ENCODE measurements at places on chromosomes 2 and 18.

- DNase-seq: no peak
Measured at GRCh38 chr2:200422071-200422470, 87.8 kb downstream of the KCTD18 start.

DNA sequence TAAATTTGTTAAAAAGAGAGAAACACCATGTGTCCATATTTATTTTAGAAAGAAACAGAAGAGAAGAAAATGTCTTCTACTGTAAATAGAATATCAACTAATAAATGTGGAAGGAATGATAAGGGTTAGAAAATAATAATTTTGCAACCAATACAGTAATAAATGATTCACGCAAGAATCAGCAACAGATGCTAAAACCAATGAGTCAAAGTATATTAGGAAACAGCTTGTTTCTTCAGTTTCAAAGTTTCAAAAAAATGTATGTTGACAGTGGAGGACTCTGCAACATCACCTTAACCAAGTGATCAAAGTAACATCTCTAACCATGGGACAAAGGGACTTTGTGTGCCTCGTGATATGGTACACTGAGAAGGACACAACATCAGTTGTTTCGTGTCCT lies 147.0 kb downstream of the TWIST2 start:
- no peak for DNase-seq

DNA sequence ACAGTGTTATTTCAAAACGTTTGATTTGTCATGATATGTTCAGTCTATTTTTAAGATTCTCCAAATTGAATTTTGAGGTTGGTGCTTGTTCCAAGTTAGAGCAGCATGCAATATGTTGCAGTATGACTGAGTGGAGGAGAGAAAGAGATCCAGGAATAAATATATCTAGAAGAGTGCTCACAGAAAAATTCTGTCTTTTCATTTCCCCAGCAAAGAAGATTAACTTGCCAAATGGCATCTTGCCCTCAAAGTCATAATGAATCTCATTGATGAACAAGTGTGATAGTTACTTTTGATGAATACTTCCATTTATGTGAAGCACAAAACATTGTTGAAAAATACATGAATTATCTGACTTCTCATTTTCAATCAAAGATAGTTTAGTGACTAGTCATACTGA lies 95.9 kb downstream of the KCNJ3 start:
- DNase-seq: no peak

DNA sequence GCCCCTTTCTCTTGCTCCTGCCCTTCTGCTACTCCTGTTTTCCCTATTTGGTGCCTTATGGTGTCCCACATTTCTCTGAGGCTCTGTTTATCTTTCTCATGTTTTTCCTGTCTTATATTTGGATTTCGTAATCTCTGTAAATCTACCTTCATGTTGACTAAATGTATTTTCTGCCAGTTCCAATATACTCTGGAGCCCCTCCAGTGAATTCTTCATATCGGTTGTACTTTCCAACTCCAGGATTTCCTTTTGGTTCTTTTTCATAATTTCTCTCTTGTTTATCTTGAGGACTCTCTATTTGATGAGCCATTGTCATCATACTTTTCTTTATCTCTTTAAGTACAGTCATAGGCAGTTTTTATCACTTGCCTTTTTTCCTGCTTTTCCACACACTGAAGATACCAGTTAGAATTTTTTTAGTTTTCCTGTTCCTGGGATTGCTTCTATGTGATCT lies 19.1 kb downstream of the SCLY start:
- no peak for DNase-seq

- no peak for DNase-seq
Measured at GRCh38 chr2:61722318-61722717, 131.5 kb downstream of the FAM161A start.

DNA sequence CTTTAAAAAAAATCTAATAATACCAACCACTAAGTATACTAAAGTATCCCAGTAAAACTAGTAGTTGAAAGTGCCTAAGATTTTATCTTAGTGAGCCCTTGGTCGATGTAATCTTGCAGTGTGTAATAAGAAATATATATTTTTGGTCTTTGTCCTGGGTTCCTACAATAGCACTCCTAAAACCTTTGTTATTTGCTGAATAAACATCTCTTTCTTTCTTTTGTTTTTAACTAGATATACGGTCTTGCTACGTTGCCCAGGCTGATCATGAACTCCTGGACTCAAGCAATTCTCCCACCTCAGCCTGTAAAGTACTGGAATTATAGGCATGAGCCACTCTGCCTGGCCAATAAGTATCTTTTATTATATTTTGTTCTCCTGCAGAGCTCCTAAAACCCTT lies 2.4 kb upstream of the TP53I3 start:
- DNase-seq: no peak

DNA sequence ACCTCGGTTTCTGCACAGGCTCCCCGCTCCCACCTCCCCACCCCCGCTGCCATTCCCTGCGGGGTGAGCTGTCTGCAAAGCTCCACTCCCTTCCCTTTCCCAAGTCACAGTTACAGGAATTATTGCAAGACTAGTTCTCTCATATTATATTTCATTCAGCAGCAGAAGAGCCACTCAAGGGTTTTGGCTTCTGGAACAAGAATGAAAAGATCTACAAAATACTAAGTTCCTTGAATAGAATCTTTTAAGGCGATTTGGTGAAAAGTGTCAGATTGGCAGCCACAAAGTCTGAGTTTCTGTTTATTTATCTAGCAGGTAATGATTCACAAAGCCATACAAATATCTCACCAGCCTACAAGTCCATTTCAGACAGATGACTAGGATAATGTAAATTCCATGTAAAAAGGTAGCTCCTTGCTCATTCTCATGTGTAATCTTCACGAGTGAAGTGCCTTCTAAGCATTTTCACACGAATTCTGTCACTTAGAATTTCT lies 221.9 kb upstream of the RBBP8 start:
- DNase-seq: no peak

- no peak for DNase-seq
Measured at GRCh38 chr2:132415915-132416722, 486 bp upstream of the GPR39 start.

DNA sequence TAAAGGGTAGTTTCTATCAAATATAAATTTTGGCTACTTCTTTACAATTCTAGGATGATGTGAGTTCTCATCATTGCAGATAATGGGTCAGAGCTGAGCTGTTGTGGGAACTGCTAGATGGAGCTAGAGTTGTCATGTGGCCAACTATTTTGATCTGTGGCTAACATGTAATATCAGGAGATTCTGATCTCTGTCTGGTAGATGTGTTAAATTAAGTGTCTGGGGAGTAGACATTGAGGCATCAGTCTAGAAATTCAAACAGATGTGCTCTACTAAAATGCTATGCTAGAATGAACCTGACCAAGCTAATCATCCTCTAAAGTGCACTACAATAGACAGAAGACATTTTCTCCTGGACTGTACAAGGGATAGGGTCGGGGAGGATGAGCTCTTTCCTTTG lies 30.3 kb upstream of the DARS1 start:
- no peak for DNase-seq

DNA sequence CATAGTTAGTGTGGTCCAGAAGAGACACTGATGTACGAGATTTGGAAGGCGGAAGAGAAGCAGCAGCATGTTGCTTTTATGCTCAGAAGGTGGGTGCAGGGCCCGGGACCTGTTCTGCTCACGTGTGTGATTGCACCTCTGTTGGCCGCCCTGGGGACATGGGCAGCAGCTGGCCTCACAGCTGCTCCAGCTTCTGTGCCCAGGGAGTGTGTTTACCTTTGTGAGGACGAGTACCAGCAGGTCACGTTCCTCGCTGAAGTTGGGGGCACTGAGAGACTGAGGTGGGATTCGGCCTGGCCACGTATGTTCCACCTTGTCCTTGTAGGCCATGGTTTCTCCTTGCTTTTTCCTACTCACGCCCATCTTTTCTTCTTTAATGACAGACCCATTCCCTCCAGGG lies 86.3 kb downstream of the PMAIP1 start:
- no peak for DNase-seq

DNA sequence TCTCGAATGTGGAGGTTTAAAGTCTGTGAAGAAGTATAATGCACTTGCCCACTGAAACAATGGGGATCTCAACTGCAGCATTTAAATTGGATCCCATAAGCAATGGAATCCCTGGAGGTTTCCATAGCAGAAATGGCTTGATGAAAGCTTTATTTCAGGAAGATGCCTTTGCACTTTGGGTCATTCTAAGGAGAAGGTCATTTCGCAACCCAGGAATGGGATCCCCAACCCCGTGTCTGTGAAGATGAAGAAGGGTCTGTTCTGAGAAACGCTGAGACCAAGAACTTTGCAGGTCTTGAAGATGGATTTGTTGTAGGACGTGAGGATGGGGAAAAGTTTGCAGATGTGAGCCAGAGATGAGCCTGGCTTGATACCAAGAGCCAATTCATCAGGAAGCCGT lies 1.8 kb upstream of the KCNG3 start:
- no peak for DNase-seq

DNA sequence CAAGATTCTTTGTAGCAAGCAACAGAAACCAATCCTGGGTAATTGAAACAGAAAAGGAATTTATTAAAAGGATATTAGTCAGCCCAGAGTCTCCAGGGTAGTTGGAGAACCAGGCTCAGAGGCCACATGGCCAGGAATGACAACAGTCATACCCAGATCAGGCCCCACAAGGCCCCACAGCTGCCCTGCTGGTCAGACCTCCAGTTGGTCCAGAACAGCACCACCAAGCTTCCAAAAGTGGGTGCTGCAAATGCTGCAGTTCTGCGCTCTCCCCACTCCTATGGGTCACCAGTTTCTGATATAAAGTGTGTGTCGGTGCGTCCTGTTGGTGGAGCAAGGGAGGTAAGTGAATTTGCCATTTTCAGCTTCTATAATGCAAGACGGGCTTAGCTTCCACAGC lies 29.9 kb downstream of the KLHL29 start:
- no peak for DNase-seq

- no peak for DNase-seq
Measured at GRCh38 chr2:14942987-14943386, 310.5 kb downstream of the LRATD1 start.

DNA sequence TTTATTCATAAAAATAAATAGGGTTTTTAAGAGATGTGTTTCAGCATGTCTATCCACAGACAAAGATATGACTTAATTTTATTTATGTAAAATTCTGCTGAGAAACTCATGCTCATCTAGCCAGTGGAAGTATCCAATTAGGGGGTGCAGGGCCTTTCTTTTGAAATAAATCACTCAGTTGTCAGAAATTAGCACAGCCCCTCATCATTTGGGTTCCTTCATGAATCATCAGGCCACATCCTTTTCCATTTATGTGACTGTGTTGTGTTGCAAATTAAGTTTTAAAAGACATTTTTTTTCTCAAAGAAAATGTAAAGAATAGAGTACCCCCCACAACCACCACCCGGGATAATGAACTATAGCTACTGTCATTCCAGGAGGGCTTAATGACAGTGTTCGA lies 185.8 kb downstream of the NRP2 start:
- DNase-seq: no peak

GRCh38 chr2:86631846-86632485 lies 8.3 kb upstream of the RNF103 start:
- no peak for DNase-seq

Measured in activated T-cell treated with anti-CD3 and anti-CD28 coated beads for 1 hour (primary cell).